AG08395 (cell line): ENCODE measurements at places on chromosomes 5 and 9.
A peak's percentile ranks its signal among the peaks of the same experiment; 100 is the strongest.

DNA sequence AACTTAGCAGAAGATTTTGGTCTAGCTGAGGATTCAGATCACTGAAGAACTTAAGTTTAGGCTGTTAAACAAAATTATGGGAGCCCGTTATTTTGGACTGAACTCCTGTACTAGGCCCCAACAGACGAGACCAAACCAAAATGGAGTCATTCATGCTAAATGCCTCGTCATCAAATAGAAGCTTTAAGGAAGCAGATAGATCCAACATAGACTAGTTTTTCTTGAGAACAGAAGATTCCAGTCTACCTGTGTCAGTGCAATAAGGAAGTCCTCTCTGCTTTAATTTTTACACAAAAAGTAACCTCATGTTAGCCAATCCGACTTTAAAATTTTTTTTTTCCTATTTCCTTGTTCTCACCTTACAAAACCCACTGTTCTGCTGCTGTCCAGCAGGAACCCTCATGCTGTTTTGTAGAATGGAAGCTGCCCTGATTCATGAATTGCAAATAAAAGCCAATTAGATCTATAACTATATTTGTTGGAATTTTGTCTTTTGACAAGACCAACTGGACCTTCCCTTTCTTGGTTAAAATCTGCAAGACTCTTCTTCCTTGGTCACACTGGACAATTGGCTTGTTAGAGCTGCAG lies 29.0 kb upstream of the GOLM1 start:
- no peak for DNase-seq

- no peak for DNase-seq
These were observed 281.0 kb downstream of the EFNA5 start for GRCh38 chr5:107389775-107390148.

GRCh38 chr5:66859526-66859925 lies 263.3 kb downstream of the MAST4 start:
- DNase-seq, result no peak

DNA sequence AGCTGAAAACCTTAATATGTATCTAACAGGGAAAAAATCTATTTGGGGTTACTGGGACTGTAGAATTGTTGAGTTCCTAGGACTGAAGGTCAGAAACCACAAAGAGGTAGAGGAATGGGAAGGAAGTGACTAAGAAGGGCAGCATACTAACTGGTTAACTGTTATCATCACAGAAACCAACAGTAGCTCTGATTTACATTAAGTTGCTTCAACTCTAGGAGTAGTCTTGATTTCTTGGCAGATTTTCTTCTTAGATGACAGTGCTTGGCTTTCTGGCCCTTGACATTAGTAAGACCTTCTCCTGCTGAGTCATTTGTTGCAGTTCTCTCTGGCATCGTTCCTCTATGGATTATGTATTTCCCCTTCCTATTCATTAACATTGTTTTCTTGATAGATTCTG lies 116.1 kb upstream of the RASA1 start:
- peak; percentile 64 for DNase-seq

DNA sequence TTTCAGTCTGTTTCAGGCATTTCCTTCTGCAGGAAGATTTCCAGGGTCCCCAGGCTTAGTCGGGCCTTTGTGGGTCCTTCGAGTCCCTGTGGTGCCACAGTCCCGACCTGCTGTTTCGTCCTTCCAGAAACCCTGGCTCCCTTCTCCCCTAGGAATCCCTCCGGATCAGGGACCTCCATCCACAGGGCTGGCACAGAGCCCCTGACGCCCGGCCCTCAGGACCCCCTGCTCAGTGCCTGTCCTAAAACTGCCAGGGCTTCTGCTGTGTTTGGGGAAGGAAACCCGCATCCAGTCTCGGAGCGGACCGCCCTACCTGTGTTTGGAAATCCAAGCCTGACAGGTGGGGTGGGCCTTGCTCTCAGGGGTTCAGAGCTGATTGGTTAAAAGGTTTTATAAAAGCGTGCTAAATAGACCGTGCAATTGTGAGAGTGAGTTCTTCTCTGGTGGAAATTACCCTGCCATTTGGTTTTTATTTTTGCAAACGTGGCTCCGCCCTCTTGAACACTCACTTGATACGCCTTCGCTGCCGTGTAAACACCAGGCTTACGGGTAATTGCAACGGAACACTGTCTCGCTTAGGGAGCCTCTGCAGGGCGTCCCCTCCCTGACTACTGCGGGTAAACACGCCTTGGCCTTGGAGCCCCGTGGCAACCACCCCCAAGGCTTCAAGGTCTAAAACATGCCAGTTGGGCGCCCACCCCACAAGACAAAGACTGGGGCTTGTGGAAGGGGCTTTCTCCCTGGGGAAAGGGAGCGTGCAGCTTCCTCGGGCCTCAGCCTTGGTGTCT lies 121.2 kb downstream of the PHF2 start:
- DNase-seq, result no peak

GRCh38 chr9:124390794-124391658 lies 24.2 kb downstream of the PSMB7 start:
- peak; percentile 31 for DNase-seq

DNA sequence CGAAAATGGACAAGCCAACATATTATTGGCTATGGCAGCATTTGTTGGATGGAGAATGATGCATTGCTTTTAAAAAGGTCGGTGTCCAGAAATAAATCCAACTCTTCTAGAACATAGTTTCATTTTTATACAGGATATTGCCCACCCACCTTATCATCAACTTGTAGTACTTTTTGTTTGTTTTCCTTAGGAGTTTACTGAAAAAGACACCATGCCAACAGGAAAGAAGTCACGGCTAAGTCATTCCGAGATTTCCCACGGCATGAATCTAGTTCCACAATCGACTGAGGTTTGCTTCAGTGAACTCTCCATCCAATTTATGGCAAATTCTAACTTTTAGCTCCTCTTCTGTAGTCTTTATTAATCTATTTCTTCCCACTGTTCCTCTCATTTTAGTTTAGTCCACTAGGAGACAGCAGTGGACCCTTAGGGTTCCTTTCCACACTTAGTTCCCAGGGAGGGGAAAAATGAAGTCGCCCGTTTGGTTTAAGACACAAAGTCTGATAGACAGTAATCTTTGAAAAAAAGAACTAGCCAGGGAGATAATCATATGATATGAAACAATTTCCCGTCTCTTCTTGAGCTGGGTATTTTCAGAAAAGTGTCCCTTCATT lies 237.5 kb downstream of the AP3B1 start:
- no peak for DNase-seq

DNA sequence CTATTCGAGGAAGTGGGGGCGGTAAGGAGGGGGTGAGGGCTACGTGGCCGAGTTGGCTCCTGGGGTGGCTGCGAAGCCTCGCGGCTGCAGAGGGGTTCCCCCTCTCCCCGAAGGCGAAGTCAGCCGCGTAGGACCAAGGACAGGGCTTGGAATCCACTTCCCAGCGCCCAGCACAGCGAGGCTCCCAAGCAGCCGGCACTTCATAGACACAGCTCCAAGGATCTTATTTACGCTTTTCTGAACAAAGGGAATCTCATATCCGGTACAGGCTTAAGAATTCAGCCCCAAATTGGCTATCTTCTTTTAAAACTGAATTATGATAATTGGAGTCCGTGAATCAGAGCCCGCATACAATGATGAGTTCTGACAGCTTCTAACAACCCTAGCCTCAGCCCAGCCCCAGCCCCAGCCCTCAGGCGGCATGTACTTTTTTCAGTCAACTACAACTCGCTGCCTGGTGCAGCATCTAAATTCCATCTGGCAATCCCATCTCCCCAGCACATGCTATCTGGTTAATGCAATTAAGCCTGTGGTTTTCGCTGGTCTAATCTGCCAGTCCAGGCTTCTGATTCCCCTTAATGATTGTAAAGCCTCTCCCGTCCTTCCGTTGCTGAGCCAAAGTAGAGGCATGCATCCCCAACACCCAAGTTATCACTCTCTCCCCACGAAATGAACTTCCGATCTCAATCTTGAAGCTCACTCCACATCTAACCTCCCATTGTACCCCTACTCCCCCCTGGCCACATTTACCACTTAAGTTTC lies 1.0 kb downstream of the ELAVL2 start:
- peak; percentile 10 for DNase-seq

GRCh38 chr9:126164796-126165525 lies 161.7 kb upstream of the MVB12B start:
- no peak for DNase-seq

GRCh38 chr5:122300374-122300773 lies 11.7 kb upstream of the SNCAIP start:
- no peak for DNase-seq

GRCh38 chr5:174420651-174421407 lies 303.6 kb upstream of the MSX2 start:
- no peak for DNase-seq

- DNase-seq, result peak; percentile 78
These were observed 2.0 kb downstream of the IER5L start for GRCh38 chr9:129175825-129176633.

- DNase-seq, result no peak
These were observed 15.9 kb upstream of the GPX3 start for GRCh38 chr5:151004499-151004898.

GRCh38 chr9:30382271-30382670 lies 2002.2 kb upstream of the ACO1 start:
- DNase-seq, result no peak

DNA sequence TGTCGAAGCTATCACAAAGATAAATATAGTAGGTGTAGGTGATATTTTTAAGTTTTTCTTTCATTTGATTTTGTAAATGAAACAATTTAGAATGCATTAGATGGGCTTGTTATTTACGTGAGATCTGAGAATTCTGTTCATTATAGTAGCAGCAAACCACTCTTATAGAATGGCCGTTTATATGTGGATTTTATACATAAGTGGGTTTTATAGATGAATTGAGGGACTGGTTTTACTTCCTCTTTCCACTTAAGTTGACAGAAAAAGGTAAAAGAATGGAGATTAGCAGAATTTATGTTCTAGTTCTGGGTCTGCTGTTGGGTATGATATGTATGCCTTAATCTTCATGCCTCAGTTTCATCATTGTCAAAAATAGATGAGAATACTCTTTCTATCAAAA lies 5.6 kb downstream of the RMI1 start:
- DNase-seq, result no peak

DNA sequence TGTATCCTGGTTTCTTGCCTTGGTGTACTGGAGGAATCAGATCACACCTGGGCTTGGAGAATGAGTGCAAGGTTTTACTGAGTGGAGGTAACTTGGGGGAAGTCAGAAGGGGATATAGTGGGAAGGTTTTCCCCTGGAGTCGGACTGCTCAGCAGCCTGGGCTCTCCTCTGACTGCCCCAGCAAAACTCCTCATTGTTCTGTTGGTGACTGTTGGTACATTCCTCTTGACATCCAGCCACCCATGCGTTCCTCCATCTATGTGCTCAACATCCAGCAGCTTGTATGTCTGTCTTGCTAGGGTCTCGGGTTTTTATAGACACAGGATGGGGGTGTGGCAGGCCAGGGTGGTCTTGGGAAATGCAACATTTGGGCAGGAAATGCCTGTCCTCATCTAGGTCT lies 96.0 kb downstream of the ZFAND5 start:
- no peak for DNase-seq

GRCh38 chr5:36886791-36887190 lies 10.2 kb downstream of the NIPBL start:
- no peak for DNase-seq

DNA sequence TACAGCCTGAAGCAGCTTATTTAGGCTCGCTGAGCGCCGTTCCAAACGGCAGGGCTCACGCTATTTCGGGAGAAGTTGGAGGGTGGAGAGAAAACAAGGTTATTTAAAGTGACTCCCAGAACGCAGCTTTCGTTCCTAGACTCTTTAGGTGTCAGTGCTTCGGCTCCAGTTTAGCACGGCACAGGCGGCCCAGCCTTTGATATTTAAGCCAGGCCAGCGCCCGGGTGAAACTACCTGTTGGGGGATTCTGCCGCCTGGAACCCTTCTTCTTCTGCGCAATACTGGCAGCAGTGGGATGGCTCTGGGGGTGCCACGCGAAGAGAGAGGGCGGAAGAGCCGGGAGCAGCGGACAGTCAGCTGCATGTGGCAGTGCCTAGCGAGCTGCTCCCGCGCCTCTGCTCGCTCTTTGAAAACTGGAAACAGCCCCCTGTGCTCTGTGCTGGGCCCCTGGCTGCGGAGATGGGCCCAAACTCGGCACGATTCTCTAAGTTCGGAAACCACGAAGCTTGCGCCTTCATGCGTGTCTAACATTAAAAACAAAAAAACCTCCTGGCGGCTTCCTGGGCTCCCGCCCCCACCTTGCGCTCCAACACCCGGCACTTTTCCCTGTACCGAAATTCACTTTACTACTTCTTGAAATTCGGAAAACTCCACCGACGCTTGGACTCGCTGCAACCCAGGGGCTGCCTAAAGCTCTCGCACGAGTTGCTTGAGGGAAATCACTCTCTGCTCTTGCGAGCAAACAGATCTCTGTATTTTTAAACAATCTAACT lies 34.6 kb upstream of the NFIB start:
- no peak for DNase-seq

DNA sequence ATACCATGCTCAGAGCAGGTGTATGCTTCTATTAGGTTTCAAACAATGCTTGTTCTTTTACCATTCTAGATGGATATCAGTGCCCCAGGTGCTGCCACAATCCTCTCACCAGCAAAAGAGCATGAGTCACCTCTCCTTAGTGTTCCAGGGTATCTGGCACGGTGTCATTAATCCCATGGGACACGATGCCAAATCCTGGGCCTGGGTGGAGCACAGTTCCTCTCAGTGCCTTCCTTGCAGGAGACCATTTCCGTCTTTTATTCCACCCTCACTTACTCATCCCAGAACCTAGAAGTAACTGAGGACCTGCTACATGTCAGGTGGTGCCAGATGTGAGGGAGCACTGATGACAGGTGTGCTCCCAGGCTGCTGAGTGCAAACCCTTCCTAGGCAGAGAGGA lies 1.3 kb upstream of the OR13J1 start:
- DNase-seq, result no peak
